ENCODE measurements at places on chromosomes 11 and 22.

DNA sequence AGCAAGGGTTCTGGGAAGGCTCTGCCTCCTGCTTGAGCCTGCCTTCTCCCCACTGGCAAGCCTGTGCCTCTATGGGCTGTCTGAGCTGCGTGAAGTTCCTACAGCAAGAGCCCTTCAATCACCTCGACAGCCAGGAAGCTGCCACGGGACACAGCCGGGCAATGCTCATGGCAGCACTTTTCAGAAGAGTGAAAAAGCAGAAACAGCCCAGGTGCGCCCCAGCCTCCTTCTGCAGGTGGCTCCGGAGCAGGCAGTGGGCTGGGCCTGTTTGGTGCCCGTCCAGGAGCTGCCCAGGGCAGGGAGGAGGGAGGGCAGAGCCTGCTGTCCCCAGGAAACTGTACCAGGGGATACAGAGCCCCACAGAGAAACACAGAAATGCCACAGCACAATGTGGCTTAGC is 24.6 kb upstream of the COMT start:
- no peak for DNase-seq

DNA sequence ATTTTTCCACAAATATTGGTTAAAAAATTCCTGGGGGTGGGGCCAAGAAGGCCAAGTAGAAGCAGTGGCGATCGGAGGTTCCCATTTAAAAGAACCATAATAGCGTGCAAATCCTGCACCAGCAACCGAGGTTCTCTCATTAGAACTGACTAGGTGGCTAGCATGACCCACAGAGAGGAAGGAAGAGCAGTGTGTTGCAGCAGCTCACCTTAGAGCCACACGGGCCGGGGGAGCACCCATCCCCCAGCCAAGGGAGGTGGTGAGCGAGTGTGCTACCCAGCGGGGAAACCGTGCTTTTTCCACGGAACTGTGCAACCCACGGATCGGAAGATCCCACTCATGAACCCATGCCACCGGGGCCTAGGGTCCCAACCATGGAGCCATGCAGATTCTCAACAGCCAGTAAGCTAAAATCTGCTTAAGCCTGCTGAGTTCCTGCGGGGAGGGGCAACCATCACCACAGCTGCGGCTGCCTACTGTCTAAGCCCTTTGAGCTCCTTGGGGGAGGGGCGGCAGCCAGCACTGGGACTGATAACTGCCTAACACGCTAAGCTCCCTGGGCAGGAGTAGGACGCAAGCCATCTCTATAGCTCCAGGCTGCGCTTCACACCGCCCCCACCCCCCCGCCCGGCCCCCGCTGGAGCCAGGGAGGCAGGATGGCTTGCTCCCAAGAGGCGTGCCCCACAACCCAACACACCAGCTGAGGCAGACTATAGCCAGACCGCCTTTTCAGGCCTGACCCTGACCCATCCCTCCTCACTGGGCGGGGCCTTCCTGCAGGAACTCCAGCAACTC is 21.0 kb upstream of the HTATIP2 start:
- no peak for DNase-seq

- no peak for DNase-seq
Measured at GRCh38 chr11:46762248-46762647, 43.2 kb downstream of the F2 start.

GRCh38 chr11:131756479-131757110 is 386.2 kb downstream of the NTM start:
- no peak for DNase-seq

DNA sequence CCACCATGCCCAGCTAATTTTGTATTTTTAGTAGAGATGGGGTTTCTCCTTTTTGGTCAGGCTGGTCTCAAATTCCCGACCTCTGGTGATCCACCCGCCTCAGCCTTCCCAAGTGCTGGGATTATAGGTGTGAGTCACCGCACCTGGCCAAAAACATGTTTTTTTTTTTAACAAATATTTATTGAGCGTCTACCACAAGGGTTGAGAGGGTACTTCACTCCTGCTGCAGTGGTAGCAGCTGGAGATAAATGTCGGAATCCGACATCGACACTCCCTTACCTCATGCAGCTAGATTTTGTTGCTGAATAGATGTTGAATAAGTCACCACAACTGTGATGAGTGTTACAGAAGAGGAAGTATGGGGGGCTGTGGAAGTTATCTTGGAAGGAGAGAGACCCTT is 971 bp downstream of the DNAJB13 start:
- DNase-seq = no peak

DNA sequence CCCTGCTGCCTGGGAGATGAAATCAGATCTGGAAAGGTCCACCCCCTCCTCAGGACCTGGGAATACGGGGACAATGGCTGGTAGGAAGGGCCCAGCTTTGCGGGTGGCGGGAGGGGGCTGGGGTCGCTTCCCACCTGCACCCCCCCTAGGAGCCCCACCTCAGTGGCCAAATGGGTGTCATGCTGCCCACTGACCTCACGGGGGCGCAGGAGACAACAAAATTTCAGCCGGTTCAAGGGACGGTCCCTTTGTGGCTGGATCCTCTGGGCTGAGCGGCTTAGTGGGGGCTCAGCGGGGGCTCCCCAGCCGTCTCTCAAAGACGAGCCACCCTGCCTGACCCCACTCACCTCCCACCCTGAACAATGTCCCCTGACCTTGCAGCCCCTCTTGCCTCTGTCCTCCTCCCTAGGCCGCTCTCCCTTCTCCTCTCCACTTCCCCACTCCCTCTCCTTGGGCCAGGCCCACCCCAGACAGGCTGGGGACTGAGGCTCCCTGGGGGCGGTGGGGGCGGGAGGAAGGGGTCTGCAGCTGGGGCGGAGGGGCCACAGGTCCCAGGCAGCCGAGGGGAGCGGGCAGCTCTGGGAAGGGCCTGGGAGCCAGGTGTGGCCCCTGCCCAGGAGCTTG is 39.3 kb upstream of the H19 start:
- DNase-seq = no peak

DNA sequence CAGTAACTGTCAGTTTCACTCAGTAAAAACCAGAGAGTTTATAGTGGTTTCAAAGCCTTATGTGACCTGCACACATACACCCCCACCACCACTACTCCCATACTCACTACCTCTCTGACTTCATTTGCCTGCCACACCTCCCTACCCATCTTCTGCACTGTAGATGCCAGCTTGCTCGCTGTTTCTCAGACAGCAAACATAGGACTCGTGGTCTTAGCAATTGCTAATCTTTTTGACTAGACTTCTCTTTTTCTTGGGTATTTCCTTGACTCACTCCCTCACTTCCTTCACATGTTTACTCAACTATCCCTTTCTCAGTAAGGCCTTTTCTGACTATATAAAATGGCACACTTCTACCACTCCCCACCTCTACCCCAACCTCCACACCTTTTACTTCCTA is 27.8 kb downstream of the CEP295 start:
- DNase-seq = no peak

DNA sequence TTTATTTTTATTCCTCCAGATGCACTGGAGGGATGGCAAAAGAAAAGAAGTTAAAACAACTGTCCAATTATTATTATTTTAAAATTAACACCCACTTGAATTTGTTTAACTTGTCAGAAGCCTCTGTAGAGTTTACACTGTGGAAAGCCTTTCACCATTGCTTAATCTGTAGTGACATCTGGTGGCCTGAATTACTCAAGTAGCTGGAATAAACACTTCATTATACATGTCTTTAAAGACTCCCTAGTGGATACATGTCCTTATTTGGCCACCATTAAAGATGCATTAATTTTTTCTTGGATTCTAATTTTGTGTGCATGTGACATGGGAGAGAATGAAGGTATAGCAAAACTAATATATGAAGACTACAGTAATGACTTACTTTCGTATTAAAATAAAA is 1496.5 kb downstream of the FAM181B start:
- no peak for DNase-seq

GRCh38 chr22:33666961-33667619 is 253.2 kb downstream of the LARGE1 start:
- DNase-seq = no peak

DNA sequence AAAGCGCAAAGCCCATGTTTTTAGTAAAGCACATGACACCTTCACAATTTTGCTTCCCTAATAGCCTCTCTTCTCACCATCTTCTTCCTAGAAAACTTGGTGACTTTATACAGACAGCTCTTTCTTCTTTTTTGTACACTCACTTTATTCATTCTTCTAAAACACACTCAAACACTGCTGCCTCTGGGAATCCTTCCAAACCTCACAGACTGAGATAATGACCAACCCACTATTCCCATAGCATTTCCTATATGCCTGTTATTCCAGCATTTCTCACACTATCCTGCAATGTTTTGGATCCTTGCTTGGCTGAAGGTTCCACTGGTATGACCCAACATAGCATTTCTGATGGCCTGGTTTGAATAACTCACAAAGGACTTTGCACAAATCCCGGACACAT is 442.1 kb upstream of the CCDC90B start:
- no peak for DNase-seq

DNA sequence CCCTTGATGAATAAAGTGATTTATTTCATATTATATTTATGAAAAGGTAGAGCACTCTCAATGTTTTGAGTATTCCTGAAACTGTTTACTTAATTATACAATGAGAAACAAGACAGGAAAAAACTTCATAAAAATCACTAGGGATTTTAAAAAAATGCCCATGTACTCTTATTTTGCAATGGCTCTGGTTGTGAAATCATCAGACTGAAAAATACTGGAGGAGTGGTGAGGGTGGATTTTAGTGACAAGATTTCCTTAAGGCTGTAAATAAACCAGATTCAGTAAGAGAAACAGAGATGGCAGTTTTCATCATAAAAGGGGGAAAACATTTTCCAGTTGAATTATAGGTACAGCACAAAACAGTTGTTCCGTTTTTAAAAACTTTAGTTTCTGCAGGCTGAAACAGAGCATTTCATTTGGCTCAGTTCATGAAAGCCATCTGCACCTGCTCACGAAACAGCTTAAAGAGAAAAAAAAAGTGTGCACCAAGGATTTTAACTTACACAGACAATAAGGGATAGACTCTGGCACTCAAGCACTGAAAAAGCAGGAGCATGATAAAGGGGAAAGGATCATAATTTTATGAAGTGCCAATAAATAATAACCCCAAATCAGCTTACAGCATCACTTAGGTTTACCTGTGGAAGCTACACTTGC is 100.7 kb downstream of the MAML2 start:
- no peak for DNase-seq

DNA sequence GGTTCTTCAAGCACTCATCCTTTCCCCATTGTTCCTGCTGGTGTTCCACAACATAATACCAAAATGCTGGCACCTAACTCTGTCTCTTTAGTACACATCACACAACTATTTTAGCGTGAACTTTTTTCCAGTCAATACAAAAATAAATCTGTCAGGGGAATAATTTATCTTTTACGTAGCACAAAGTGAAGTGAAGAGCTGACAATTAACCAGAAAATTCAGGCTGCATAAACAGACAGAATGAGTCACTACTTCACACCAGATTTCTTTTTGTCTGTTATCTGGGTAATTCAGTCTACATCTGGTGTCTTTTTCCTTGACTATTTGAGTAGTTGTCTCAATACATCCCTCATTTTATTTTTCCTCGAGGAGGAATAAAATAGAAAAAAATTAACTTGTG is 7.9 kb upstream of the ETS1 start:
- no peak for DNase-seq

GRCh38 chr11:95977534-95978174 is 53.7 kb upstream of the MTMR2 start:
- DNase-seq = no peak

DNA sequence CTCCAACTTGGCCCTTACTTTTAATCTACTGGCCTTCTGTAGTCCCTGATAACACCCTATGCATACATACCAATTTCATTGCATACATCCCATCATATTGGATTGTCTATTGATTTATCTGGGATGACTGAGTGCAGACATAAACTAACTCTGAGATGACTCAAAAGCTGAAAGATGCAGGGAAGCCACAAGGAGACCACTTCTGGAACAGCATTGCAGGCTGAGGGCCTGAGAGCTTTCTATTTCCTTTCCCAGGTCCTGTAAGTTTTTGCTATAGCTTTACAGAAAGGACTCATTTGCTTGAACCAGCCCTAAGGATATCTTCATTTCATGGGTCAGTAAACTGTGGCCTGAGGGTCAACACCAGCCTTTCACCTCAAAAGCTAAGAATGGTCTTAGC is 15.1 kb upstream of the SPON1 start:
- DNase-seq = no peak

DNA sequence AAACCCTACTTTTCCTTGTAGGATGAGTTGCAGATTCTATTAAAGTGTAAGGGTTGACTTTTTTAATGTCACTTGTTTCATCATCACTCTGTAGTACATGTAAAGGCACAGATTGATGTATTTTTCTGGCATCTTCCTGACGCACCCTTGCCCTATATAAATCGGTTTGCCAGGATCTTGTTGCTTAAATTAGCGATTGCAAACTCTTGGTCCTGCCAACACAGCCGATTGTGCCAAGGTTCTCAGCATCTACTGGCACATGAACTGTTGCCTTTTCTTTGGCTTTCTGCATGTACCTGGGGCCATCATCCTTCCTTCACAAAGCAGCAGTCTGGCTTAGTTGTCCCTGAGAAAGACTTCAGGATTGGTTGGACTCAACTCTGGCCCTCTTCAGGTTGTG is 7.5 kb upstream of the LIN7C start:
- no peak for DNase-seq

DNA sequence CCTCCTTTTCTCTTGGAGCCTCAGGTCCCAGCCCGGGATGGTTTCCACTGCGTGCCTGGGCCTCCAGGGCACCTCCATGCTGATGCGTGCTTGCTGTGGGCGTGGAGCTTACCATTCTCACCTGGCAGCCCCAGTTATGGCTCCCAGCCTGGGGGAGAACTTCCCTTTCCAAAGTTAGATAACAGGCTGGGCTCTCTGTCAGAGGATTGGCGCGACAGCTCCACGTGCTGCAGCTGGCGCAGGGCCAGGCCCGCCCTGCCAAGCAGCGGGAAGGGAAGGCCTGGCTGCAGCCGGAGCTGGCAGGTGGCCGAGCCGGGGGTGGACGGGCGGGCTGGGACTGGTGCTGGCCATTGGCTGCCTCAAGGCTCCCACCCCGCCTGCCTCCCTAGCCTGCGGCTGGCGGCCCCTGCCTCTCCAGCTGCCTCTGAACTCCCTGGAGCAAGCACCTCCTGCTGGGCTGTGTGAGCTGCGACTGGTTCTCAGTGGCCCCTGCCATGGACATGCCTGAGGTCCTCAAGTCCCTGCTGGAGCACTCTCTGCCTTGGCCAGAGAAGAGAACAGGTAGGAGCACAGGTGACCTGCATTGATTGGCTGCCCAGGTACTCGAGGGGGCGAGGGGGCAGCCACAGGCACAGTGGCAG is 14.6 kb upstream of the TEF start:
- DNase-seq = peak; percentile 97

- no peak for DNase-seq
Measured at GRCh38 chr11:126159719-126160344, 51.6 kb downstream of the RPUSD4 start.

DNA sequence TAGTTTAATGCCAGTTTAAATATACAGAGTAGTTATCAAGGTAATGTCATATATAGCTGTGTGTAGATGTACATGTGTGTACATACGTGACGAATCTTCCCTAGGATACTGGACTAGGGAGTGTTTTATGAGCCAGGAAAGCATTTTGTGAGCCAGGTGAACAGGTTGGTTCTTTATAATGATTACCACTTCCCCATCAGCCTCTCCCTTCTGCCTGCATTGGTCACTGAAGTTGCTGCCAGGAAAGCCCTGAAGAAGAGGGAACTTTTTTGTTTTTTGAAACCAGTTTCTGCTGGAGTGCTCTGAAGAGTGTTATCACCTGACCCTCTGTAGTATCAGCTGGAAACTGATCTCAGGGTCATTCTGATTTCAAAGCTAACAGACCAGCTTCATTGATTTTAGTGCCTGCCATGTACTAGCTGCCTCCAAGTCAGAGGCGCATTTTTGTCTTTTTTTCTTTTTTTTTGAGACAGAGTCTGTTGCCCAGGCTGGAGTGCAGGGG is 14.2 kb upstream of the ST14 start:
- no peak for DNase-seq
